Activated CD4-positive, alpha-beta T cell treated with anti-CD3 and anti-CD28 coated beads for 24 hours (primary cell): ENCODE measurements at places on chromosomes 7 and 10.

GRCh38 chr7:66356277-66356721 lies 151.2 kb downstream of the TPST1 start:
- no peak for DNase-seq

GRCh38 chr10:119415536-119416503 lies 126.7 kb downstream of the RGS10 start:
- DNase-seq: no peak

- DNase-seq: no peak
Observed at GRCh38 chr7:117858712-117859111, 14.5 kb downstream of the CTTNBP2 start.

- DNase-seq: no peak
Observed at GRCh38 chr7:77454802-77455201, 38.7 kb upstream of the GSAP start.

DNA sequence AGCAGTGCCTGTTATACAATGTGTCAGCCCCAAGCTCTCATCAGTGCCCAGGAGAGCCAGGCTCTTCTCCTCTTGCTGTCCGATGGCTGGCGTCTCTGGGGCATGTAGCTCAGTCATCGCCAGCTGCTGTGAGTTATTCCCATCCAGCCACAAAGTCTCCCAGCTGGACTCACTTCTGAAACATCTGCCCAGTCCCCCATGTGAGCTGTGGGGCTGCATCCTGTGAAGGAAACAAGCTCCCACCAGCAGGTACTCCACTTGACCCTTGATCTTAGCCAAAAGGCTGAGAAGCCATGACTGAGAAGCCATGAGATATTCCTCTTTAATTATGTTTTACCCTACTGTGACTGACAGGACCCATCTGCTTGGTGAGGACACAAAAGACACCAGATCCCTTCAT lies 212.7 kb upstream of the IGFBP3 start:
- DNase-seq: no peak

DNA sequence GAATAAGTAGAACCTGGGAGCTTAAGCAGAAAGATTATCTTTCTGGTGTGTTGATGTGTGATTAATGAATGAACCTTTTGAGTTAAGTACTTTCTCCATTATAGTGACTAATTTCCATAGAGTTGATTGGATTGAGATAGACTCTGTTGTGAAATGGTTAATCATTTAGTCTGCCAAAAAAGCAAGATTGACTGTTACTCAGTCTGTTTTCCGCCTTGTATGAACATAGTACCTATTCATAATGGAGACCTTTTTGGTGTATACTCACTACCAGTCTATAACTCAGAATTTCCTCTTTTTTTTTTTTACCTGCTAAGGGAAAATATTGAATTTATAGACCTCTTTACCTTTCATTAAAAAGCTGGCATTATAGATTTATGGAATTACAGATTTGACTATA lies 14.4 kb upstream of the NPVF start:
- DNase-seq: no peak

GRCh38 chr10:69628891-69629290 lies 1.2 kb upstream of the FAM241B start:
- no peak for DNase-seq

- DNase-seq: no peak
Observed at GRCh38 chr7:77687100-77687746, 9.0 kb upstream of the RSBN1L start.

DNA sequence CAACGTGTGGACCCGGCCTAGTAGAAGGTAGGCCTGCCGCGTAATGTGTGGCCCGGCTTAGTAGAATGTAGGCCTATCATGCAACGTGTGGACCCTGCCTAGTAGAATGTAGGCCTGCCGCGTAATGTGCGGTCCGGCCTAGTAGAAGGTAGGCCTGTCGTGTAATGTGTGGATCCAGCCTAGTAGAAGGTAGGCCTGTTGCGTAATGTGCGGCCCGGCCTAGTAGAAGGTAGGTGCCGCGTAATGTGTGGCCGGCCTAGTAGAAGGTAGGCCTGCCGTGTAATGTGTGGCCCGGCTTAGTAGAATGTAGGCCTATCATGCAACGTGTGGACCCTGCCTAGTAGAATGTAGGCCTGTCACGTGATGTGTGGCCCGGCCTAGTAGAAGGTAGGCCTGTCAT lies 11.9 kb upstream of the GTPBP4 start:
- DNase-seq: no peak

- no peak for DNase-seq
Observed at GRCh38 chr10:7610651-7611389, 55.9 kb downstream of the ITIH5 start.

GRCh38 chr7:106417273-106417902 lies 132.6 kb upstream of the NAMPT start:
- no peak for DNase-seq

GRCh38 chr10:97059006-97059871 lies 126.5 kb downstream of the SLIT1 start:
- DNase-seq: no peak

- DNase-seq: no peak
Observed at GRCh38 chr7:133741078-133741477, 386.1 kb upstream of the LRGUK start.

- DNase-seq: no peak
Observed at GRCh38 chr10:27207350-27207749, 33.2 kb downstream of the ACBD5 start.

- no peak for DNase-seq
Observed at GRCh38 chr10:125513429-125514182, 169.4 kb downstream of the TEX36 start.

GRCh38 chr7:112058686-112059085 lies 147.5 kb downstream of the DOCK4 start:
- no peak for DNase-seq

DNA sequence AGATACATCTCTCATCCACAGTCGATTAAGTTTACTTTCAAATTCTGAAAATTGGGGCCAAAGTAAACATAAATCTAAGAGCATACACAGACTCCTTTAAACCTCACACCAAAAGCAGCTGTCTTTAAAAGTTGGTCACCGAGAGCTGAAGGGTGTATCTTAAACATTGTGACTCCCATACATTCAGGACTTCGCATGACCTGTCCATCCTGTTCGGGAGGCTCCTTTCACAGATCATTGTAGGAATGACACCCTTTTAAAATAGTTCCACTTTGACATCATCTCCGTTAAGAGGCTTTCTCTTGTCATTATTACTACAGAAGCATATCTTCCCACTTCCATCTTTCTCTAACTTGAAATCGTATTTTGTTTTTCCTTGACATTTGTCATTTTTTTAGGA lies 440.0 kb downstream of the DNAJB9 start:
- no peak for DNase-seq

GRCh38 chr7:113832196-113832745 lies 86.5 kb downstream of the PPP1R3A start:
- no peak for DNase-seq

DNA sequence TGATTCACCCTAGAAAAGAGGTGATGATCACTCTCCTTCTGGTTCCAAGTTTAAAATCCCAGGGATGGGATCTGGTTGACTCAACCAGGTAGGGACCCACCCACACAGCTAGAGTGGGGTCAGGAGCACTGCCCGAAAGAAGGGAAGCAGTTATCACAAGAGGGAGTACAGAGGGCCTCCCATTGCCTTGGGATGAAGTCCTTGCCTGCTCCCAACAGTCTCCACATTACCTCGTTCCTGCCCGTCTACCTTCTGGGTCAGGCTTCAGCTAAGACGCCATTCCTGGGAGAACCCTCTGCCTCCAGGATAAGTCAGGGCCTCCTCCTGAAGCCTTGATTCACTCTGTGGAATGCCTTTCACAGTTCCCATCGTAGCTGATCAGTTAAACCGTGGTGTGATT lies 23.8 kb downstream of the ZMIZ2 start:
- no peak for DNase-seq

DNA sequence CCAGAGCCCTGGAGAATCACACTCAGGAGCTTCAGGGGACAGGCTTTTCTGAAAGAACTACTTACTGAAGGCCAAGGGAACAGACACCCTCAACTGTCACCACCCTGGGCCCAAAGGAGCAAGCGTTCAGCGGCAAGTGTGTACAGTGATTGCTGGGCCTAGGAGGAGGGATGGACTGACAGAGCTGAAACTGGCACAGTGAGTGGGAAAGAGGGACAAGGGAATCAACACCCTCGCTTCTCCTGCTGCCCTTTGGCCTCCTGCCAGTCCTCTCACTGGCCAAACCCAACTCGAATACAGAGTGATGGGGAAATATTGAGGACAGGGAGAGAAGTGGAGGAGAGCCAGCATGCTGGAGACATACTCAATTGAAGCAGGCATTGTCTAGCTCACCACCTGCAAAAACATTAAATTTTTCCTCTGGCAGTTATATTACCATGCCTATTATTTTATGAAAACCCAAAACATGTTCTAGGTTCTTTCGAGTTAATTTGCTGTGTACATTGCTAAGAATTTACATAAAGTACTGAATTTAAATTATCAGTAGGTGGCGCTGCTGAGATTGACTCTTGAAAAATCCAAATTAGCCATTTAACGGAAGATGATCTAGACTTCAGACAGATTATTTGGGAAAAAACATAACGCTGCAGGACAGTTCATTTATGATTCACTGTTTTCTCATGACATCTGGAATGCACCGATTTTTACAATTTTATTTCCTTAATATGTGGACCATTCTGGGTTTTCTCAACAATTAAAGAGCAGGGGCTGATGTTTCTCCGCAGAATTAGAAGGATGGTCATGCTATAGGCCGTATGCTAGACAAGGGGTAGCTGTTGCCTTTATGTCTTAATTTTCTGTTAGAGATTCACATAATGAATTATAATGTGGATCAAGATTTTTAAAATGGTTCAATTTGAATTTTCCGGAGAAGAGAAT lies 14.7 kb upstream of the TMEM236 start:
- DNase-seq: no peak

- DNase-seq: no peak
Observed at GRCh38 chr10:86960003-86960862, 1.8 kb downstream of the SNCG start.

GRCh38 chr10:69902835-69903535 lies 101.3 kb downstream of the COL13A1 start:
- no peak for DNase-seq

DNA sequence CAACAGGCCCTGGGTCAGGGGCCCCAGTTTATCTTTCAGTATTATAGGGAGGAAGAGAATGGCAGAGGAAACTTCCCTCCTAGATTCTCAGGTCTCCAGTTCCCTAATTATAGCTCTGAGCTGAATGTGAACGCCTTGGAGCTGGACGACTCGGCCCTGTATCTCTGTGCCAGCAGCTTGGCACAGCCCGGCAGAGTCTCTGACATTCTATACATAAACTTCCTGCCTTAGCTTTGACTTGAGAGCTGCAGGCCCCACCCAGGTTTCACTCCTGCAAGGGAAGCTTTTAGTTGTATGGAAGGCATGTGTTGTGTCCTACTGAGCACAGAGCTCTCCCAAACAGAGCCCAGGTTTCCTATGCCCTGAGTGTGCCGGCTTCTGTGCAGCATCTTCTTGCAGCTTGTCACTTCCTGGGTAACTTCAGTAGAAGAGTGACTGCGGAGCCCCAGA lies 205.6 kb upstream of the PRSS58 start:
- DNase-seq: no peak

- no peak for DNase-seq
Observed at GRCh38 chr7:81776161-81776560, 6.3 kb upstream of the HGF start.

GRCh38 chr10:92068900-92069299 lies 145.3 kb downstream of the BTAF1 start:
- DNase-seq: no peak

DNA sequence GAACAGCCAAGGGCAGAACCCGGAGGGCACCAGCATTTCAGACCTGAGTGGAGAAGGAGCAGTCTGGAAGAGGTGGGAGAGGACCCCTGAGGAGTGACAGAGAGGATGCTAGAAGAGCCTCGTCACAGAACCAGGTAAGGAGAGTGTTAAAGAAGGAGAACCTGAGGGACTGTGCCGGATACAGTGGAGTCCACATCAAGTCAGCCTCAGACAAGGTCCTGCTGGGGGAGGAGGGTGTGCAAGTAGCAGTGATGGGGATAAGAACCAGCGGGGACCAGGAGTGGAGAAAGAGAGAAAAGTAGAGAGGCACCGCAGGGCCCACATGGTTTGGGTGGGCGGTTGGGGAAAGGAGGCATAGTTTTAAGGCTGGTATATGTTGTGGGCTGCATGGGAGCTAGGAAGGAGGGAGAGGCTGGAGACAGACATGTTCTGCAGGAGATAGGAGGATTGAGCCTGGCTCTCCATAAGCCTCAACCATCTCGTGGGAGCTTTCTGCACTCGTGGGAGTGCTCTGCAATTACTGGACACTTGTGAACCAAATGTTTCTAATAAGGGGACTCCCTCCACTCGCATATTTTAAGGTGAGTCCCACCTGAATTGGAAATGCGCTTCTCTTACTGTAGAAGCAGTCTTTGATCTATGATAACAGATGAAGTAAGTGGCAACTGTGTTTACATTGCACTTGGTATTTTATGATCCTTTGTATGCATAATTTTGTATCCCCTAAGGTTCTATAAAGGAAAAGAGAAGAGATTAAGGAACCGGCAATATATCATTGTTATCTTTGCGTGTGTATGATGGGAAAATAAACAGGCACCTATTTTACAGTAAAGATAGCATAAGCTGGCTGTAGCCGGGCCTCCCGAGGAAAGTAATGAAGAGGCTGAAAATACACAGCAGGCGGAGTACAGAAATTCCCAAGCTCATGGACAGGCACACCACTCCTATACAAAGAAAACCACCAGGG lies 154.8 kb downstream of the ADAM12 start:
- no peak for DNase-seq

GRCh38 chr7:49860293-49860692 lies 86.9 kb downstream of the VWC2 start:
- DNase-seq: no peak

- DNase-seq: no peak
Observed at GRCh38 chr10:14712991-14713424, 61.7 kb downstream of the FAM107B start.

DNA sequence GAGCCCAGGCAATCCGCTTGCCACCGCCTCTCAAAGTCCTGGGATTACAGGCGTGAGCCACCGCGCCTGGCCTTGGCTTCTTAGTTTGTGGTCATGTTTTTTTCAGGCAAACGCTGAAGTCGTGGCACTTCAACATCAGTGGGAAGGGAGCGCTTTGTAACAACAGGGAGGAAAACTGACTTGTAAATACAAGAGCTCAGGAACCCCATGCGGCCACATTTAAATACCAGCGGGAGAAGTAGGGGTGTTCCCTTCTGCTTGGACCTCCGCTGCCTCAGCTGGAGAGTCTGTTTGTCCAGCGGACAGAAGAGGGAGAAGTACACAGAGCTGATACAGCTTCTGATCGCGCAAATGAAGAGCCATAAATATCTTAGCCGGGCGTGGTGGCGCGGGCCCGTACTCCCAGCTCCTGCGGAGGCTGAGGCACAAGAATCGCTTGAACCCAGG lies 108.7 kb upstream of the KMT2C start:
- no peak for DNase-seq

- no peak for DNase-seq
Observed at GRCh38 chr7:141207661-141208060, 133.8 kb downstream of the TMEM178B start.

- no peak for DNase-seq
Observed at GRCh38 chr10:102280397-102281101, 35.2 kb downstream of the GBF1 start.

- no peak for DNase-seq
Observed at GRCh38 chr7:86958380-86958779, 101.1 kb downstream of the ELAPOR2 start.

- DNase-seq: no peak
Observed at GRCh38 chr7:1725766-1726630, 55.9 kb downstream of the ELFN1 start.
